Stimulated activated CD4-positive, alpha-beta T cell treated with anti-CD3 and anti-CD28 coated beads, Interleukin-15, amount 100 ng/mL, for 1 hour (primary cell): ENCODE measurements at places on chromosomes 3 and 15.

DNA sequence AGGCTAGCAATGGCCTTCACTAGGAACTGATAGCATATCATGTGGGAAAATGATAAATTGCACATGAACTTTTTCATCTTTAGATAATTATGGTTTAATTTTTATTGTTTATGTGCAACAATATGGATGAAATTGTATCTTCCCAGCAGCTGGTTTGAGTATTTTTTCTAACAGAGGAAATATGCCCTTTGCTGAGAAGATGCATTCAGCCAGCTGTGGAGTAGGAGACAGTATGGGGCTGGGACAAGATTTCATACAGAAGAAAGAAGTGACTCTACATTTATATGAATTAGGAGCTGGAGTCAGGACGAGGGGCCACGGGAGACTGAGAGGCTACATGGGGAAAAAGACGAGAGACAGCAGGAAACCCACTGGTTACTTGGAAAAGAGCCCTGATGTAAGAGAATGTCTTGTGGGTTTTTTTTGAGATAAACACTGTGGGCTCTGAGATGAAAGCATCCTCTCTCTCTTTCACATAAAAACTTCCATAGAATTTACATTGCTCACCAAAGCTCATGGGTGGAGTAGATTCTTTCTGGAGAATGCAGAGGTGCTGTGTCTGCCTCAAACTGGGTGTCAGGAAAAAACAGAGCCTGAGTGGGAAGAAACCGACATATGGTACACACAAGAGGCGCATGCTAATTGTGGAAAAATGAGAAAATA is 115.2 kb upstream of the PDZRN3 start:
- DNase-seq = no peak

DNA sequence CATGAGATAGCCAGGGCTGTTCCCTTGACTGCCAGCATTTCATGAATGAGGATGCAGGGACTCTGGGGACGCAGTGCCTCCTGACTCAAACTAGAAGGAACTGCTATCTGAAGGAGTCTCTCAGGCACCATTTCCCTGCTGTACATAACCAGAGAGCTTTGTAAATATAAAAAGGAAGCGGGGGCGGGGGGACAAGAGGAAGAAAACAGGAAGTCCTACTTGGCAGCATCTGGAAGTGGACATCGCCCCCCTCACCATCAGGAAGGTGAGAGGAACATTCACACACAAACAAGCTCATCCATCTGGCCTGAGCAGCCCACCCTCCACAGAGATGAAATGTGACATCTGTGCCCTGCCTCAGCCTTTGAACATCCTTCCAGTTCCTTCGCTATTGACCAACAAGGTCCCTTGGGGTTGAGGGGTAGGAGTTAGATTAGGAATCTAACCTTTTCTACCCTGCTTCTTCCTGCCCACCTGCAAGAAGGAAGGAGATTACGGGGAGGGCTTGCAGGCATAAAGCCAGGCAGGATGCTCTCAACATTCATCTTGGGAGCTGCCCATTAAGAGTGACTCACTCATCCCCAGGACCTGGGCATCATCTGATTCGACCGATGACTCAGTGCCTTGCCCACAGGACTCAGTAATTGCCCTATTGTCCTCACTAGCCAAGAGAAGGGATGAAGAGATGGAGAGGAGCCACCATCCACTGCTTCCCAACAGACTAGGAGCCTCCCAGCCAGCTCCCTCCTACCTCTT is 31.9 kb downstream of the SH3BP5 start:
- DNase-seq = no peak

DNA sequence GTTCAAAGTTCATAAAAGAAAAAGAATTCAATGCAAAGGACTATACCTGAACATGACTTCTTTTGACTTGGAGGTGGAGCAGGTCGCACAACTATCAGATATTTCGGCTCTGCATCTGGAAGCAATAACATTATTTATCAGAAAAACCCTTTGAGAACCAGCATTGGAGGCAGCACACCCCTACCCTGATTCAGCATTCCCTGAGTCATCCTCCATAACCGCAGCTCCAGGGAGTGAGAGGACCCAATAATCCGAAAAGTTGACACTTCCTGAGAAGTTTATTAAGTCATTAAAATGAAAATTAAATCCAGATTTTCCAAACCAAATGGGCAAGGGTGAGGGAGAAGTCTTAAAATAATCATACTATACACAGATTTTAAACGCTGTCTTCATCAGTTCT is 90.6 kb downstream of the ABI3BP start:
- no peak for DNase-seq

DNA sequence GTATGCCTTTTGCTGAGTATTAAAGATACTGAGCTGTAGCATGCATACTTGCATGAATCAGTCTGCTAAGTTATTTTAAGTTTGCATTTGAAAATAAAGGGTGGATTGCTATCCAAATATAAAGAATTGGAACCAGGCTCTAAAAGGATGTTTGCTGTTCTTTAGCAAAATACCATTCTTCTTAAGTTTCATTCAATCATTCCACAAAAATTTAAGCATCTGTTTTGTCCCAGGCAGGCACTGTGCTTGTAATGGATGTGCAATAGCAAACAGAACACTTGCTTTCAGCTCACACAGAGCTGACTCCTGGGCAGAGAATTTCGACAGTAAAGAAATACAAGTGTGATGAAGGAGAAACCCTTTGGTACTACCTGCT is 151.1 kb downstream of the PGPEP1L start:
- DNase-seq = no peak

DNA sequence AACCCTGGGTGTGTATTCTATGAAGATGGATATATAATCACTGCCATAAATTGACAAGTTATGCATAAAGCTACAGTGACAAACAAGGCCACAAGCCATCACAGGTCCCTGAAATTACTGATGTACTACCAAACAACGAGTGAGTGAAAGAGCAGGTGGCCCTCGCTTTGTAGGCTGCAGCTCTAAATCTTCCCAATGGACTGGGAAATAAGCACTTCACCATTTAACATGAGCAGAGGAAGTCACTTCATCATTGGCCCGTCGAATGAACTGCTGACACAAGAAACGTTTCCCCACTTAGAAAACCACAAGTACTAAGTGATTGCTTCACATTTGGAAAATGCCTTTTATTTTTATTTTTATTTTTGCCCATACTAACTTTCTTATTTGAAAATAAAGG is 218.0 kb downstream of the ZNF385D start:
- DNase-seq = no peak

- no peak for DNase-seq
Observed at GRCh38 chr15:77058468-77058867, 12.4 kb downstream of the TSPAN3 start.

DNA sequence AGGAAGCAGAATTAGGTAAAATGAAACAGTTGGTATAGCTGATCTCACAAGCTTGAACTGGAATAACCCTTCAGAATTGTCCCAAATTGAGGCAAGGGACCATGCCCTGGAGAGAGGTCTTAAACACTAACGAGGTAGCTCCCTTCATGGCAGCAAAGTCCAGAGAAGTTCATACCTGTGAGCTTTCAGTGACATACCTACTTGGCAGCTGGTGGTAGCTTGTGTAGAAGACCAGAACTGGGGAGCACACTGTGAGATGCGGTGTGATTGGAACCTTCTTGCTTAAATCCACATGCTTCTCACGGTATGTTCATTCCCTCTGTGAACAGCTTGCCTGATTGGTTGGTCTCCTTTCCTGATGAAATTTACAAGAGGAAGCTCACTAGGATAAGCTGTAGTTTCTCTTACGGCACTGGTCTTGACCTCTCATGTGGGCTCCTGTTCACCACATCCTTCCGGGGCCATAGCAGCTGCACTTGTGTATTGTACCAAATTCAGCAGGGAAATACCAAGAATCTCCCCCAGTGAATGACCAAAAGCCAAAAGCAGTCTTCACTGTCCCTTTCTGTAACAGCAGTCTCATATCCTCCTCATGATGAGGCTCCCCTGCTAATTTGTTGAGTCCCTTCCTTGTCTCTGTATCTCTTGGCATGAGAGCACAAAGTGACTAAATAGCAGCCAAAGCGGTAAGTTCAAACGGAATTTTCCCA is 483.7 kb upstream of the FRG2C start:
- no peak for DNase-seq

DNA sequence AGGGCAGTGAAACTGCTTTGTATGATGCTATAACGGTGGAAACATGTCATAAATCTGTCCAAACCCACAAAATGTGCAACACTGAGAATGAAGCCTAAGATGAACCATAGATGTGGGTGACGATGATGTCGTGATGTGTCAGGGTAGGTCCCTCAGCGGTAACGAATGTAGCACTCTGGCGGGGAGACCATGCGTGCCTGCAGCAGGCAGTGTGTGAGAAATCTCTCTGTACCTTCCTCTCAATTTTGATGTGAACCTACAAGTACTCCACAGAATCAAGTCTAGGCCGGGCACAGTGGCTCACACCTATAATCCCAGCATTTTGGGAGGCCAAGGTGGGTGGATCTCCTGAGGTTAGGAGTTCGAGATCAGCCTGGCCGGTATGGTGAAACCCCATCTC is 268.2 kb upstream of the LYSMD4 start:
- no peak for DNase-seq

DNA sequence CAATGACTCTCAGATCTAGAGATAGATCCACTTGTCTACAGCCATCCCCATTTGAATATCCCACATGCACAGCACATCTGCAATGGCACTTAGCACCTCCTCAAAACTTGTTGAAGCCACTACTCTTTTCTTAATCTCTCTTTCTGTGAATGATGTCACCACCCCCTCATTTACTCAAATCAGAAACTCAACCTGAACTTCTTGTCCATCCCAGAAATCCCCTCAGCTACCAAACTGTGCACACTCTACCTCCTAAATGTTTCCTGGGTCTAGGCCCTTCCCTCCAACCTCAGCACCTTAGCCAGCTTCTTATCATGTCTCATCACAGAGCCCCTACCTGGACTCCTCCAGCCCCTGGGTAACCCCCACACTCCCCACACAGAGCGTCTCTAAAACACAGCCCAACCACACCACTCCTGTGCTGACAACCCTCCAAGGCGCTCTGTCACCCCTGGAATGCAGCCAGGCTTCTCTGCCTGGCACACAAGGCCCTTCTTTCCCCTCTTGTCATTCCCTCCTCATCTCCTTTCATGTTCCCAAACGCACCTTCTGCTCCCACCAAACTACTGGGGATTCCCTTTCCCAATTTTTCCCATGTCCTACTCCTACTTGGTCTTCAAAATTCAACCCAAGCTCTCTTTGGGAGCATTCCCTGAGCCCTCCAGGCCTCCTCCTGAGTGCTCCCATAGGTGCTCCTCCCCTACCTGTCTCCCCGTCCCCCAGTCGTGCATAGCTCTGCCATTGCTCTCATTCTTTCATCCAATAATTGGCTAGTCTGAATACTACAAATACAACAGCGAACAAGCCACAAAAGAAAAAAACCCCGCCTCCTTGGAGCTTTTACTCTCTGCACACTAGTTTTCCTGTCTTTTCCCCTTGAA is 39.8 kb upstream of the ZBTB38 start:
- no peak for DNase-seq

GRCh38 chr15:43232289-43232874 is 11.6 kb upstream of the EPB42 start:
- no peak for DNase-seq

GRCh38 chr3:50388720-50389413 is 29.5 kb upstream of the TMEM115 start:
- no peak for DNase-seq

DNA sequence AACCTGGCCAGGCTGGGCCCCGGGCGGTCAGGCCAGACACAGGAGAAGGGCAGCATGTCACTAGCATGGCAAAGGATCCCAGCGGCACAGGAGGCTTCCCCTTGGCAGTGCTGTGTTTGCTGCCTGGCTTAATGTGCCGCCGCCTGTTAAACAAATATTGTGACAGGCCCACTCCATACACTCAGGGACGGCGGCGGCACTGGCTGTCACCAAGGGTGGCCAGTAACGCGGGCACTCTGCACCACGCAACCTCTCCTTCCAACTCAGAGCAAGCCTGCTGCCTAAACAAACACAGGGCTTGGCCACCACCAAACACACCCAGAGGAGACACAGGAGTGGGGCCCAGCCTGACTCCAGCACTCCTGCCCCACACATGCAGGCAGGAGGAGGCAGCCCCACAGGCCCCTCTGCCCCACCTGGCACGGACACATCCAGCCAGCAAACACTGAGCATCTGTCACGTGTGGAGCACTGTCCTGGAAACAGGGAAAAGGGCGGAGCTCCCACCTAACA is 48.0 kb downstream of the TPRA1 start:
- DNase-seq = no peak

DNA sequence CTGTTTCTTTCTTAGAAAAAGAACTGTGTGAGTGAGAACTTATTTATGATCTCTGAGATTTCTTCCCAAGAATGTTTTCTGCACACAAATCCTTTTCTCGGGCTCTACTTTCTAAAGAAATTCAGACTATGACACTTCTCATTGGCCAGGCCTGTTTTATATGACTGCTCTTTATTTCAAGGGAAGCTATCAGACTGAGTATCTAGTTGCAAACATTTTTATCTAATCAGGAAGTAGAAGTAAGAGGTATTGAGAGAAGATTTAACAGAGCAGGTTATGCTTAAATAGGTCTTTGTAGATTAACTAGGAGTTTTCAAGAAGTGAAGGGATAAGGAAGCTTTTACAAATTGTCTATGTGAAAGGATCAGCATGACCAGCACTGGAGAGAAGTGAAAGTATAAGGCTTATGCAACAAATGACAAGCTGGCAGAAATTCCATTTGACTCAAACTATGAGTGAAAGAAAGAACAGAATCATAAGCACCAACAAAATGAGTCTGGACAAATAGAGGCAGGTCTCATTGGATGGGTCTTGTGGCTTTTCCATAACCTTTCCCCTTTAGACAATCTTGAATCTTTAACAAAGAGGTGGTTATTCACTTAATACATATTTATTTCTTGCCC is 71.9 kb upstream of the CHL1 start:
- DNase-seq = no peak

- DNase-seq = no peak
Observed at GRCh38 chr3:14885307-14885706, 62.1 kb upstream of the NR2C2 start.

DNA sequence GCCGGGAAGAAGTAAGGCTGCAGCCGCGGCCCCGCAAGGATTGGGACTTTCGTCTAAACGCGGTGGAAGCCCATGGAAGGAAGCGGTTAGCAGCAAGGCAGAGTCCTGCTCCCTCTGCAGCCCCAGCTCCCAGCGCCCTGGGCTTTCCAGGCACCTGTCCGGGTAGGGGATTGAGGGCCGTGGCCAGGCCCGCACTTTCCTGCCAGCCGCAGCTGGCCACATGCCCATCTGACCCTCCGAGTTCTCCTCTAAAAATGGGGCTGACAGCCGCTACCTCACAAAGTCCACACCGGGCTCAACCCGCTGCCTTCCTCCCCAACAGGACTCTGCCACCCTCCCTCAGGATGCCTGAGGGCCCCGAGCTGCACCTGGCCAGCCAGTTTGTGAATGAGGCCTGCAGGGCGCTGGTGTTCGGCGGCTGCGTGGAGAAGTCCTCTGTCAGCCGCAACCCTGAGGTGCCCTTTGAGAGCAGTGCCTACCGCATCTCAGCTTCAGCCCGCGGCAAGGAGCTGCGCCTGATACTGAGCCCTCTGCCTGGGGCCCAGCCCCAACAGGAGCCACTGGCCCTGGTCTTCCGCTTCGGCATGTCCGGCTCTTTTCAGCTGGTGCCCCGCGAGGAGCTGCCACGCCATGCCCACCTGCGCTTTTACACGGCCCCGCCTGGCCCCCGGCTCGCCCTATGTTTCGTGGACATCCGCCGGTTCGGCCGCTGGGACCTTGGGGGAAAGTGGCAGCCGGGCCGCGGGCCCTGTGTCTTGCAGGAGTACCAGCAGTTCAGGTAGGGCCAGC is 1.9 kb downstream of the NEIL1 start:
- no peak for DNase-seq
